Spleen (tissue), 13 donors: ENCODE measurements at places on chromosomes 11 and 22. TPM values are rescaled to one million over a fixed set of nuclear protein-coding genes. Genes with fewer than 3 reads are reported as not detected.

Gene OR5P2
- total RNA-seq = not detected

Gene IFITM10
- total RNA-seq = 7.8 TPM

Gene OR52H1
- 3.3 TPM for total RNA-seq

Gene RANBP1
- 71.4 TPM for total RNA-seq

Gene CCDC73
- 0.46 TPM for total RNA-seq

Gene ROBO4
- 146 TPM for total RNA-seq

Gene FADS3
- total RNA-seq = 29.2 TPM

Gene GPR83
- 0.09 TPM for total RNA-seq

Gene NEFH
- total RNA-seq = 1.7 TPM

Gene ASRGL1
- total RNA-seq = 8.1 TPM

Gene GLB1L3
- 0.14 TPM for total RNA-seq

Gene C11orf86
- total RNA-seq = not detected

Gene USH1C
- not detected for total RNA-seq

Gene OOSP4B
- total RNA-seq = not detected
